Cortex of kidney (tissue), 1 donor: ENCODE measurements at places on chromosomes 3 and 15.

DNA sequence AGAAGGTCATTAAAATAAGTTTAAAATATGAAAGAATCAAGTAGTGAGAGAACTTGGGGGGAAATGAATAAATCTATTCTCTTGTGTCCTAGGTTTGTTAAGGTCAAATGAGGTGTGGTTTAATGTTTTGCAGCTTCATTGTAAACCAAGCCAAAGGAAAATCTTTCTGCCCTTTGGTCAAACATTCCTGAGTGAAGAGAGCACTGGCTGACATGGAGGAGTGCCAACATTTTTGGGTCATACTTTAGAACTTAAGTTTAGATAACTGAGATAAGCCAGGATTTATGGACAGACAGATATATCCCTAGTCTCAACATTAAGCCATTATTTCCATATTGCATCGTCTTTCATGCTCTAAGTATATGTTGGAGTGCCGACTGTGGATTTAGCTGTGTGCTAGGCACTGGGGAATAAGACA is 66.4 kb downstream of the PTPRG start:
- no peak for DNase-seq

DNA sequence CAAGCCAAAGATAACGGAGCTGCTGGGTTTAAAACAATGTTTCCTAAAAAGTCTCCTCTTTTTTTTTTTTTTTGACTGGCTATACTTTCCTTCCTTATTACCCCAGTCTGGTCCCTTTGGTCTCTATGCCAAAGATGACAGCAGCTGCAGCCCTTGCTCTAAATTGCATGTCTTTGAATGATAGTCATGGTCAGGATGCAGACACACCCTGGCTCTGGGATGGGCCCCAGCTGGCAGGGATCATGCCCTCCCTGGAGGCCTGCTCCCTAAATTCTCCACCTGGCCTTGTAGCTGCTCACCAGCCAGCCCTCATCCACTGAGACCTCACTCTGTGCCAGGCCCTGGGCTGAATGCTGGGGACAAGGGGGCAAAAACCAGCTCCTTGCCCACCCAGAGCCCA is 95.8 kb downstream of the MESD start:
- no peak for DNase-seq

DNA sequence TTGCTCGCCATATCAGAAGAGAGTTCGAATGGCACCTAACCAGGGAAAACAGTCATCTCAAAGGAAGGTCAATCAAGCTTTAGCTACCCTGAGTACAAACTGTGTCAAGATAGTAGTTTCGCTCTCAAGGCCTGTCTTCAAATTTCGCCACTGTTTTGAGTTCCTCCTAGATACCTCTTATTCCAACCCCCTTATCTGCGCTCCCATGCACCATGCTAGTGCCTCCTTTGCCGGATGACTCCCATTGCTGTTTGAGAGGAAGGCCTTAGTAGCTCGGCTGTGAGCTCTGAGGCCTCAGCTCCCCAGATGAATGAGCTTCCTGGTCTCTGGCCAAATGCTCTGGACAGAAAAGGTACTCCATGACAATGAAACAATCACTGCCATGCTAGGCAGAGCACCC is 256.0 kb downstream of the ULK4 start:
- DNase-seq, result no peak

DNA sequence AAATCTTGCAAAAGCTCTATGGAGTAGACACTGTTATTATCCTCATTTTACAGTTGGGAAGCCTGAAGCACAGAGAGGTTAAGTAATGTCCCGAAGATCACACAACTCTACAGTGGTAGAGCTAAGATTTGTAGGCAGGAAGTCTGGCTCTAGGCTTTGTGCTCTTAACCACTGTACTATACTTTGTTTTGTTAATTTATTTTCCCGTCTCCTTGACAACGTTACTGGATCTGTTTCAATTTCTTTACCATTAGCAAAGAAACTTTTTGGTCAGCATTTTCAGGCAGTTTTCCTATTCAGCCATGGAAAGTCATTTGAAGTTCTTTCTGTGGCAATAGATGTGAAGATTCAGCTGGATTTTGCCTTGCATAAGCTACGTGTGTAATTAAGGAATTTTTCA is 51.7 kb downstream of the OTOL1 start:
- no peak for DNase-seq

GRCh38 chr15:101718896-101719295 is 5.4 kb downstream of the TARS3 start:
- no peak for DNase-seq

DNA sequence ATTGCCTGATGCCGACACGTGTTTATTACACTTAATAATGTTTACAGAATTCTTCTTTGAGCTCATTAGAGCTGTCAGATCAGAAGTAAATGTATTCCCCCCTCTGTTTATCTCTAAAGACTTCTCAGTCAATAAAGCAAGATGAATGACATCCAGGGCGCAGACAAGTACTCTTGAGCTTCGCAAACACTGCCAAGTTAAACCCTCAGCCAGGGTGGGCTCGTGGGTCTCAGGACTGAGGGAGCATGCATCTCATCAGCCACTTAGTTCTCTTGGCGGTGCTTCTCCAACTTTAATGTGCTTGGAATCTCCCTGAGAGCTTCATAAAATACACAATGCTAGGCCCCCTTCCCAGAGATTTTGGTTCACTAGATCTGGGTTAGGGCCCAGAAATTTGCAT is 333.9 kb upstream of the THRB start:
- no peak for DNase-seq

GRCh38 chr3:17967111-17967510 is 224.7 kb upstream of the TBC1D5 start:
- DNase-seq, result no peak

- no peak for DNase-seq
Observed at GRCh38 chr15:101086394-101087171, 165.3 kb downstream of the CHSY1 start.

DNA sequence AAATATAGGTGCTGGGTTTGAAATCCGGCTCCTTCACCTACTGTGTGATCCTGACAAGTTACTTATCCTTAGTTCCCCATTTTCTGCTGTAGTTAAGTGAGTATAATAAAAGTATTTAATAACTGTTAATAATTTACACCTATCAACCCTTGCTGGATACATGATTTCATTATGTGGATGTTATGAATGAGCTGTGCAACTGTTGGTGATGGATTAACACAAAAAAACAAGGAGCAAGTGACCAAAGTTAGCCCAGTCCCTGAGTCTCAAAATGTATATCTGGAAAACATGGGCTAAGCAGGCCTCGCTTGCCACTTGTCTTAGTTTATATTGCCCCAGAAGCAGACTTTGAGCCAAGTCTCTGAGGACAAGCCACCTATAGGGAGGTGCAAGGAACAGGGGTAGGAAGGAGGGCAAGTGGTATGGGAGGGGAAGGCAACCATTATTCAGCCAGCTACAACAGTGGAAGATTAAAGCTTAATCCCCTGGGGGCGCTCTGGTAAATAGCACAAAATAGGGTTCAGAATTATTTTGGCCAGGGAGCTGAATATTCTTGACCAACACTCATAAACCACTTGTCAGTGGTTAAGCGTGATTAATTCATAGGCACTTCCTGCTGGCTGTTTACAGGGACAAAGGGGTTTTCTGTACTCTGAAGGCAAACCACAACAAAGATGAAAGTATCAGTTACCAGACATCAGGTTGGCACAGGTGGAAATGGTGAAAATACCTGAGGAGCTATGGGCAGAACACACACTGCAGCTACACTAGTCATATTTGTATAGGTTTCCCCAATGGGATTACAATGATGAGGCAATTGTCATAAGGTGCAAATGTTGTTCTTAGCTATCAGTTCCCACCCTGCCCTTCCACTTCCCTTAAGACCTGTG is 76.2 kb downstream of the TRIM42 start:
- DNase-seq, result no peak

GRCh38 chr3:64972793-64973192 is 285.0 kb upstream of the ADAMTS9 start:
- DNase-seq, result no peak

DNA sequence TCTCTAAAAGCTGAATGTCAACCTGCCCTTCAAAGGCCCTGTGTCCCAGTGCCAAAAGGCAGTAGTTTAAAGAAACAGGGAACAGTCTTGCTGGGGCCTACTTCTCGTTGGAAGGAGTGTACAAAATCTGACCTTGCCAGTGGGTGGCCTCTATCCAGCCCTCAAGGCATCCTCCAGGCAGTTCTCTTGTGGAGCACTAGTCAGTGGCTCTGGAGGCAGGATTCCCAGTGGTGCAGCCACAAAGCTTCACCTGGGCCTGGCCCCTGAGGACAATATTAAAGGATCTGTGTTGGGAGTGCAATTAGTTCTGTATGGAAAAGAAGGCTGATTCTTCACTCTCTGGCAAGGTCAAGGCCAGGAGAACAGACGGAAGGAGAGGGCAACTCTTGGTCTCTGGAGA is 237.8 kb upstream of the ADAMTS9 start:
- DNase-seq, result no peak

- DNase-seq, result no peak
Observed at GRCh38 chr15:40847223-40847961, 3.5 kb downstream of the SPINT1 start.

- no peak for DNase-seq
Observed at GRCh38 chr3:48896936-48897335, 1.7 kb downstream of the SLC25A20 start.

GRCh38 chr3:71492974-71493771 is 90.4 kb downstream of the FOXP1 start:
- no peak for DNase-seq
